ENCODE measurements at places on chromosomes 12 and 14.

DNA sequence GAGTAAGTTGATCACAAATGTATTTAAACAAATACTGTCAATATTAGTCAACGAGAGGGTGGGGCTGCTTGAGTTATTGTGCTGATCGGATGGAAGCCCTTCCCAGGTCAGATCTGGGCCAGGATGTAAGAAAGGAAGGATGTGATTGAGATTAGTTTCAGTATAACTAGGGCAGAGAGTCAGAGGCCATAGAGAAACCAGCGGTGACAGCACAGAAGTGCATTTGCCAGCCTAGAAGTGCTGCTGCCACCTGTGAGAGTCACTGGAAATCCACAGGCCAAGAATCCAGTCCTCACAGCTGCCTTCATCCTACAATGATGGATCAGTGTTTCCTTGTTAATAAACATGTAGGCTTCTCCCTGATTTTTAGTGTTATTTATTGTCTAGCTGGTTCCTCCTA is 9.8 kb upstream of the FERMT2 start:
- DNase-seq = no peak

DNA sequence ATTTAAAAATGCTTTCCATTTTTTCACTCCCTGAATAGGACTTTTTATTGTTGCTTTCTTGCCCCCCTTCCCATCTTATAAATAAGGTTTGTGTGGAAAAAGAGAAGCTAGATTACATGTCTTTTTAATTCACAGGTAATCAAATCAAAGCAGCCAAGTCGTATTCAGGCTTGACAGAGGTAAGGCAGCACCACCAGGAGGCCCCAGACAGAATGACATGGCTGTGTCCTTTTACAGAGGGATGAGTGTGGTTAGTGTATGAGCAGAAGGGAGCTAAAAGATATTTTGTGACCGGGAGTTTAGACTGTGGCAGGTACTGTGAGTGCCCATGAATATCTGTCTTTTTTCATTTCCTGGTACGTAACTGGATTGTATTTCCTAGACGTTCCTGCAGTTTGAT is 596.1 kb downstream of the ETNK1 start:
- no peak for DNase-seq

DNA sequence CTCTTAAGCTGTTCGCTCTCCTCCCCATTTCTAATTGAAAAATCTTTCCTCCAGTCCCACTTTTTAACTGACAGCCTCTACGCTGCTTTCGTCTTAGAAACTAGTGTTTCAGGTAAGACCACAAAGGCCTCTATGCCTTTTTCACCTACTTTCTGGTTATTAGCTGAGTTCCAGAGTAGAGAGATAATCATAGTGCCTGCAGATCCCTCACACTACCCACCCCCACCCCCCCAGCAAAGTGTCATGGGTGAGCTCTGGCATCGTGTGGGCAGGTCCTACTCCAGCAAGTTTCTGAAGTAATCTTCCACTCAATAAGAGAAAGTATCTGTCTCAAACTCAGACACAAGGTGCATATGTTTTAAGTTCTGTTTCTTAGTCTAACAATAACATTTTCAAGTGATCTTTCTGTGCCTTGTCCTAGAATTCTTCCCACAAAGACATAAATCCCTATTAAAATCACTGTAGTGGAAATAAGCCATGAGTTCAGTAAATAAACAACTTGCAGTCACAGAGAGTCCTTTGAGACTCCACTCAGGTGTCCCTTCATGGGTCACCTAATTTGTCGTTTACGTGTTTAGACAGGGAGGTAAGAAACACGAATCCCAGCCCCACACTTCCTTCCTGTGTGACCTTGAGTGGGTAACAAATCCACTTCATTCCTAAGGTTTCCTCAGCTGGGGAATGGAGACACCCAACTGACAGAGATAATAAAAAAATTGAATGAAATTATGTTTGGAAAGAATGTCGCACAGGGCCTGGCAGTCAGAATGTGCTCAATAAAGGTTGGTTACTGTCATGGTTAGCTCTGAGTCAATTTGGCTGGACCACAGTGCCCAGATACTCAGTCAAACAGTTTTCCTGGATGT is 228.9 kb upstream of the CAND1 start:
- no peak for DNase-seq

DNA sequence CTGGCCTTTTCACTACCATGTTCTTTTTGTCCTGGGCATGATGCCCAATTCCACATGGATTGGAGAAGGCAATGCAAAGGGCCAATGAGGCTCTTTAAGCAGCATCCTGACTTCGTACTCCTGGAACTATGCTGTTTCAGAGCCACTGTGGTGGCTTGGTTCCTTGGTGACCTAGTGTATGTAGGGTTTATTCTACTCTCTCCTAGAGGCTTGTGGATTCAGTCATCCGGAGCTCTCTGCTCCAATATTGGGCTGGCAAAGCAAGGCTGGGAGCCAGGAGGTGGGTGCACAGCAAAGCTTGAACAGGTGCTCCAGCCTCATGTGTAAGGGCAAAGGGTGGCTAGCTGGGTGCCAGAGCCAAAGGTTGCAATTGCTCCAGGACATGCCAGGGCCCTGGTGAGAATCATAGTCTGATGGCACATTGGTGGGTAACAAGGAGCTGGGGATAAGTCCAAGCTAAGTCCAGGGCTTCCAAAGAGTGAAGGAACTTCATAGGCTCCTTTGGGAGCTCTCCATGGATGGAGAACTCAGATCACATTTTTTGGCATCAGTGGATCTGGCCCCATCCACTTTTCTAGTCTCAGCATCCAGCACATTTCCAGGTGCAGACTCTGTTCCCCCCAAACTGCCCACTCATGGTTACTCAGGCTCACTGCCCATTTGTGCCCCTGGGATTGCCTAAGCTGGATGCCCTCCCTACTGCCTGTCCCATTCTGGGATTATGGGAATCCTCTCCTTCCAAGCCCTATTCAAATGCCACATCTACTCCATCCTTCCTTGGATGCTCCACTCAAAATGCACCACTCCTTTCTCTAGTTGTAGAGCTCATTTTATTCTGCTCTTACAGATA is 253.9 kb downstream of the EMP1 start:
- no peak for DNase-seq

GRCh38 chr14:65002586-65003210 is 16.0 kb downstream of the FNTB start:
- no peak for DNase-seq

- DNase-seq = no peak
Observed at GRCh38 chr12:92270521-92270920, 124.9 kb upstream of the BTG1 start.

GRCh38 chr14:90140298-90140955 is 78.6 kb downstream of the KCNK13 start:
- DNase-seq = no peak

GRCh38 chr12:131213896-131214442 is 260.3 kb downstream of the ADGRD1 start:
- no peak for DNase-seq

- DNase-seq = no peak
Observed at GRCh38 chr14:36941783-36942521, 230.5 kb downstream of the SLC25A21 start.

DNA sequence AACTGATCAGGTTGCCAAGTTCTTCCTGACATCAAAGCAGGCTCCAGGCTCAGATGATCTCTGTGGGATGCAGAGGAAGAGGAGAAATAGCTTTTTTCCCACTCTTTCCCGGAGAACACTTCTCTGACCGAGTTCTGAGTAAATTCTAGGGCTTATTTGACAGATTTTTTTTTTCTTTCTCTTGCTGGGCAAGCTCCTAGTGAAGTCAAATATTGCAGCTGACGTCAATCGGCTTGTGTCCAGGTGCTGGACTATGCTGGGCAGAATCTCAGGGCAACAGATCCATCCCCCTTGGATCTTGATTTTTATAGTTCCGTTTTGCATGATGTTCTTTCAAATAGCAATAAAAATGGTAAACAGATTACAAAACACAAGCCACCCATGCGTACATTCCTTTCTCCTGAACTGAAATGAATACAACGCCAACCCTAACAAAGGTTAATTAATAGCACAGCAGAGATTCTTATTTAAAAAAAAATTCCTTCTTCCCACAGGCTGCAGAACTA is 182.2 kb downstream of the NOVA1 start:
- no peak for DNase-seq

- no peak for DNase-seq
Observed at GRCh38 chr12:130026608-130027176, 122.9 kb upstream of the TMEM132D start.
